ENCODE measurements at places on chromosomes 7 and 10. TPM values are rescaled to one million over a fixed set of nuclear protein-coding genes. Genes with fewer than 3 reads are reported as not detected.

- no peaks in the 10 kb centered on the region for H3K4me1 ChIP-seq
- H3K4me3 ChIP-seq: no peak overlapping the region
- H3K27me3 ChIP-seq: no peaks in the 10 kb centered on the region
- DNase-seq: no peak
- H3K36me3 ChIP-seq: no peaks in the 10 kb centered on the region
Measured at GRCh38 chr10:78957471-78958039, 111.2 kb upstream of the ZMIZ1 start.

Gene PDE1C
- total RNA-seq: not detected

DNA sequence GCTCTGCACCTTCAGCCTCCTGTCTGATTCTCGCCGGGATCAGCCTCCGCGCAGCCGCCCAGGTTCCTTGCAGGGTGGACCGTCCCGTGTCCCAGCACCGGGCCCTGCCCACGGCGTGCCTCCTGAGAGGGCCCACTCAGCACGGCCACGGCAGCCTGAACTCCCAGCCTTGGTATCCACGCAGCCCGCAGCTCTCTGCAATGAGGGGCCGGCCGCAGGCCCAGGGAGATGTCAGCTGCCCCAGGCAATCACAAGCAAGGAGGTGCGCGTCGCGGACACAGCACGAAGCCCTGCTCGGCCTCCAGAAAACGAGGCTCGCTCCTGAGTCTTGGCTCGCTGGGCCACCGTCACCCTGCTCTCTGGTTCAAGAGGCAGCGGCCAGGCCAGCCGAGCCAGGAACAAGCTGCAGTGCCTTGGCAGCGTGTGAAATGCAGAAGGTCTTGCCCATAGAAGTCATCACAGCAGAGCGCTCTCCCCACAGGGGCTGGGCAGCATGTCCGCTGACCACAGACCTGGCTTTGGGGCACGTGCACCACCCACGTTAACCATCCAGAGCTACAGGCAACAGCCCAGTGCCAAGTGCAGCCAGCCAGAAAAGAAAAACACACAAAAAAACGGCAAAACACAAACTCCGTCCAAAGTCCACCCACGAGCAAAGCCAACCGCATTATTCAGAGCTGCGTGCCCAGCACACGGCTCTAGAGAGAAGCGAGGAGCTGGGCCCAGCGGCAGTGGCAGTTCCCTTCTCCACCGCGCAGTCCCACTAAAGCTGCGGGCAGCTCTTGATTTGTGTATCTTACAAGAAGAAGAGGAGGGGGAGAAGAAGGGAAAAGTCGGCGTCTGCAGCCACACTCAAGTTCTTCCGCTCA is 13.9 kb downstream of the GPER1 start:
- H3K27ac ChIP-seq: no peak overlapping the region
- no peak for DNase-seq
- H3K36me3 ChIP-seq: no peaks in the 10 kb centered on the region
- H3K4me3 ChIP-seq: no peak overlapping the region

Gene R3HCC1L
- total RNA-seq: 30.4 TPM

DNA sequence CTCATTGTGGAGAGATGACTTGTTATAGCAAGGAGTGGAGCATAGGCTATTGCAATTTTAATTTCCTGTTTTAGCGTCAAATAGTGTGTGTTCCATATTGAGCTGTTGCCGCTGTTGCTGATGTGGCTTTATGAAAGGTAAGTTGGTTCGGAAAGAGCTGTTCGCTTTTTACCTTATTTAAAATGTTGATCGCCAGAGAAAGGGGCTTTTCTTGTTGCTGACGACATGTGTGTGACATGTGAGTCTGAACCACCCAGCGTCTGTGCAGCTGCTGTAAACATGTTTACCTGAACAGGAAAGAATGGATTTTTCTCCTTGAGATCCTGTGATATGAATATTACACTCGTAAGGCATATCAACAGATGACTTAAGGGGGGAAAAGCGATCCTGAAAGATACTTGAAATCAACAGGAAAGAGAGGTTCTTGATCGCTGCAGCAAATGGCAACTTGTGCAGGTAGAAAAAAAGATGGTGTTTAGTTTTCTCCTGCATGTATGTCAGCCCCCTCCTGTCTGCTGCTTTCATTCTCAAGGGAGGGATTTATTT is 2.5 kb downstream of the ZEB1 start:
- H3K4me3 ChIP-seq: no peak overlapping the region
- no peaks in the 10 kb centered on the region for H3K36me3 ChIP-seq
- no peaks in the 10 kb centered on the region for H3K27me3 ChIP-seq
- H3K27ac ChIP-seq: peak overlapping the region; percentile 61
- peaks cover 30% of the 10 kb centered on the region for H3K4me1 ChIP-seq

GRCh38 chr10:97633921-97634320 is 621 bp upstream of the MORN4 start:
- H3K27ac ChIP-seq: peak overlapping the region; percentile 36
- H3K4me3 ChIP-seq: peak overlapping the region; percentile 55
- DNase-seq: peak; percentile 14
- peaks cover 10% of the 10 kb centered on the region for H3K4me1 ChIP-seq

Data from CD4-positive, alpha-beta memory T cell (primary cell).